ENCODE measurements at places on chromosomes 2 and 18.

- no peak for DNase-seq
These were observed 260.5 kb downstream of the CALCRL start for GRCh38 chr2:187187519-187187918.

- DNase-seq = no peak
These were observed 104.7 kb downstream of the THADA start for GRCh38 chr2:43491065-43491639.

DNA sequence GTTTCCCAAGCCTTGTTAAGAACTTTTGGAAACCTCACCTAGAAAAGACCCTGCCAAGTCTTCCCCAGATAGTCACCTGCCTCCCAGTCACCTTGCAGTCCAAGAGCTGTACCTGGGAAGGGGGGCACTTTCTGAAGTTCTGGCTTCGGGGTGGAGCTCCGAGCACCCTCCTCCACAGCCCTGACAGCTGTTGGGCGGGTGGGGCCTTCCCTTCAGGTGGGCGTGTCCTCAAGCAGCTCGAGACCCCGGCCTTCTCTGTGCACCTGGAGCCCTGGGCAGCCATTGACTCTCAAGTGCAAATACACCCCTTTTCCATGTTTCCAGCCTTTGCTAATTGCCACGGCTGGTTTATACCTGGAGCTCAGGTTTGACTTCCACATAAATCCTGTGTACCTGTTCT lies 37.0 kb upstream of the IGFBP5 start:
- DNase-seq = no peak

DNA sequence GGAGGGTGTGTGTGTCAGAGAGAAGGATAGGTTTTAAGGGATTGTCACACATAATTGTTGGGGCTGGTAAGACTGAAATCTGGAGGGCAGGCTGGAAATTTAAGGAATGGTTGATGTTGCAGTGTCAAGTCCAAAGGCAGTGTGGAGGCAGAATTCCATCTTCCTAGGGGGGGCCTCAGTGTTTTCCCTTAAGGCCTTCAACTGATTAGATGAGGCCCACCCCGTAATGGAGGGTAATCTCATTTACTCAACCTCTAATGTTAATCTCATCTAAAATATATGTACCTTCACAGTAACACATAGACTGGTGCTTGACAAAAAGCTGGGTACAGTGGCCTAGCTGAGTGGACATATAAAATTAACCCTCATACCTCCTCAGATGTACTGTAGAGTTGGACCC lies 30.9 kb upstream of the RPIA start:
- DNase-seq = no peak

GRCh38 chr2:46308629-46309028 lies 11.4 kb downstream of the EPAS1 start:
- peak; percentile 48 for DNase-seq

DNA sequence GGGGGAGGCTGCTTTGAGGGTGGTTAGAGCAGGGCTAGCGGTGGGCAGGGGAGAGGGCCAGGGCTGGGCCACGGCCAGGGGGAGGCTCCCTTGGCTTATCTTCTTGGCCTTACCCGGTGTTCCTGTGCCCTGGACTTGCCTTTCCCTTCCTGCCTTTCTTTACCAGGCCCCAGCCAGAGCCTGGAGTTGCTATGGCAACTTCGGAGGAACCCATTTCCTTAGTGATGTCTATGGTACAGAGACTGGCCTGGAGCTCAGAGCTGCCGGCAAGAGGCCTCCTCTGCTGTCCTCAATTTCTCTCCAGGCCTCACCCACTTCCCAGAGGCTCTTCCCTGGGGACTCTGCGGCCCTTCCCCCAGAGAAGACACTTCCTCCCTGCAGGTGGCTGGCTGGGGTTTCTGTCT lies 11.5 kb downstream of the SPEG start:
- no peak for DNase-seq

DNA sequence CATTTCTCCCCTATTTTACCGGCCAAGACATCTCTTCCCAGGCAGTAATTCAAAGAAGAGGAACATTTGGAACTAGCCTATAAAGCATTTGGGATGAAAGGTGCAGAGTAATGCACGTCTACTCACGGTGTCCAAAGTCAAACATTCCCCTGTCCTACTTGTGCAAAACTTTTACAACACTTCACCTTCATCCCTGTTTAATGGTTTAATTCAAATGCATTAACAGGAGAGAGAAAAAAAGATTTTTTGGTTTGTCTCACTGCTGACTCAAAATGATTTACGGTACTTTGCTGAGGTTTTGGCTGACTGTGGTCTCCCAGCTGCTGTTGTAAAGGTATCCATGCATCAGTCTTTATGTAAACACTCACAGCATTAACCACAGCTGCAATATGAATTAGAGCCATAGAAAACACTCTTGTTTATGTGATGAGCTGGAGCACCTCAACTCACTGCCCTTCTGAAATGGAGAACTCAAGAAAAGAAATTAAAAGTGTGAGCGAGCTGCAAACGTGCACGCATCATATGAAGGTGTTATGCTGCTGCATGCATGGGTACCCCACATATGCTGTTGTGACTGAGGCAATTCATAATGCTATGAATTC lies 220.5 kb downstream of the PIEZO2 start:
- no peak for DNase-seq

DNA sequence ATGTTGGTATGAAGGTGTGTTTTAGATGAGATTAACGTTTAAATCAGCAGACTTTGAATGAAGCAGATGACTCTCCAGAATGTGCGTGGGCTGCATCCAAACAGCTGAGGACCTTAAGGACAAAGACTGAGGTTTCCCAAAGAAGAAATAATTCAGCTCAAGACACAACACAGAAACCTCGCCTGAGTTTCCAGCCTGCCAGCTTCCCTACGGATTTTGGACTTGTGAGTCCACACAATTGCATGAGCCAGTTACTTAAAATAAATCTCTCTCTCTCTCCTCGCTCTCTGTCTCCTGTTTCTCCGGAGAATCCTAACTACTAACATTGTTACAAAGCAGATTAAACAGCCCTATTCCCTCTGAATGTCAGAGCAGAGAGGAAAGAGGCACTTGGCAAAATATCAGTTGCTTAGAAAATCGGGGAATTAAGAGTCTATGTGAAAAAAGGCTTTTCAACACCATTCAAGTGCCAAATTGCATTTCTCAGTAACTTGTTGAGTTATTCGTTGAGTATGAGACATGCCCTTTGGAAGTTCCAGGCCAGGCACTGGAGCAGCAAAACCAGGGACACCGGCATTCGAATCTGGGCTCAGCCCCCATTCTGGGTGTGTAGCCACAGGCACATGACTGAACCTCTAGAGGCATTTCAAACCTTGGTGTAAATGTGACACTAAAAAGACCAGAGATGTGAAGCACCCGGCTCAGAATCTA lies 174.6 kb upstream of the PID1 start:
- no peak for DNase-seq

DNA sequence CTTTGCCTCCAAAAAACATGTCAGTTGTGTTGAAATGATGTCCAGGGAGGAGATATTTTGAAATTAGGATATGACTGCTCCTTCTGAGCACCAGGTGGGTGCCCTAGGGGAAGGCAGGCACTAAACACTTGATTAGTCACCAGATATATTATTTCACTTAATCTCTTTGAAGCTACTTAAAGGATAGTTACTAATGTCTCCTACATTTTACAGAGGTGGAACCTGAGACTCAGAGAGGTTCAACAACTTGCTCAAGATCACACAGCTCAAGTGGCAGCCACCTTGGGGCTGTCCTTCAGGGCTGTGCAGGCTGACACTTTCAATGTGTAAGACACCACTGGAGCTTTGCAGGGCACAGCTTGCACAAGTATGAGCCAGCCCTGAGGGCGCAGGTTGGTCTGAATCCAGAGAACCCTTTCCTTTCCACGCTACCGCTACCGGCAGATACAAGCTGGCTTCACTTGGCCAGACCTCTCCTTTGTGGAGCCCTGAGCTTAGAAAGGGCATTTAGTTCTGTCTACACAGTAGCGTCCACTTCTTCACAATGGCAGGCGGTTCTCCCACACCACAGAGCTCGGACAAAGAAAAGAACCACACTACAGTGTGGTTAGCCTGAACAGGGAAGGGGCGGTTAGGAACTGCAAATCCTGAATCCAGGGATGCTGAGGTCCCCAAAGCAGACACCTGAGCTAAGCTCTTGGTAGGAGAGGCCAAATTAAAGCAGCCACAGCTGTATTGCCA lies 16.4 kb downstream of the ALPK2 start:
- no peak for DNase-seq

GRCh38 chr2:219181531-219181930 lies 3.5 kb downstream of the RETREG2 start:
- DNase-seq = no peak

DNA sequence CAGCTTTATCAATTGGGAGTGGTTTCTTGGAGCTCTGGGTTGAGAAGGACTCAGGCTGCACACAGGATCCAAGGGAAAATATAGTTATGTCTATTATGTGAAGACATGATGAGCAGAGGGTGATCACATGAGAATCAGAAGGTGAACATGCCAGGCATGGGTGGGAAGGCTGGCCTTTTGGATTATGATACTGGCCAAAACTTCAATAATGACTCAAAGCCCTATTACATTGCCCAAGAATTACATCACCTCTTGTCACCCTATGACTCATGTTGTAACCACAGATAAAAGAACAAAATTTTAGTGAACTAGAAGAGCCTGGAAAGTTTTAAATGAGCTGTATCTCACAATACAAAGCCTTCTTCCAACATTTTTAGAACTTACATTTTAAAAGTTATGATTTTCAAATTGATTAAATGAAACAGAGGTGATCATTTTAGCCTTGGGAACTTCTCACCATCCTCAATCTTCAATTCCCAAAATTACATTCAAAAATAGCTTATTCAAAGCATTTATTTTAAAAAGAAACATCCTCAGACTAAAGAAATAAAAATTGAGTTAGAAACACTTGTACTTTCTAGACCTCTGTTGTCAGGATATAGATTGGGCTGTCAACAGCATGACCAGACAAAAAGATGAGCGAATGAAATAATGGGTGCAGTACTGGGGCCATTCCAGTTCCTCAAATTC lies 428.3 kb downstream of the MBD2 start:
- DNase-seq = peak; percentile 20

GRCh38 chr2:104448661-104449440 lies 405.1 kb upstream of the POU3F3 start:
- no peak for DNase-seq

GRCh38 chr2:186713691-186714090 lies 19.8 kb downstream of the FAM171B start:
- DNase-seq = no peak

DNA sequence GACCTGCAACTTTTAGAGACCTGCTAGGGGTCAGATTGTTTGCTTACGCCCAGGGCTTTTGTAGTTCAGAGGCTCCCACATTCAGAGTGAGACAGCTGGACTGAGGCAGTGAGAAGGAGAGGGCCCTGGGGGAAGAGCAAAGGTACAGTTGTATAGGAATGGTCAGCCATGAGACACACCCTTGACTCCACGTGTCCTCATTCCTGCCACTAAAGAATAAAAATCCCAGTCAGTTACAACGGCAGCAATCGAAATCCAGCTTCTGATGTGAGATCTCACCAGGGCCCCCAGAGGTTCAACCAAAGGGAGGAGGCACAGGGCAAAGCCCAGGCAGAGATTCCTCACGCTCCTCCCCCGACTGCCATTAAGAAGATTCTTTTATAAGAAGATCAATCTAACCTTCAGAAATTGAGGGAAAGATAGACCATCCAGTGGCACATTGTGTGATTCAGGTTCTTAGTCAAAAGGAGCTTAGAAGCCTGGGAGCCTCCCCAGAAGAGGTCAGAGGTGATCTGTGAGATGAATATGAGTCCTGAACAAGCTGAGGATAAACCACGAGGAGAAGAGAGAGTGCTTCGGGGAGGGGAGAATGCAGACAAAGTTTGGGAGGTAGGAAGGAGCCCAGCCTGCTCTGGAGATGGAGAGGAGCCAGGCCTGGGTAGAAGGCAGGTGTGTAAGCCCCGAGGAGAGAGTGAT lies 317.0 kb downstream of the CYP26B1 start:
- no peak for DNase-seq

All from AML-193 (cell line).